ENCODE measurements at places on chromosomes 4 and X. TPM values are rescaled to one million over a fixed set of nuclear protein-coding genes. Genes with fewer than 3 reads are reported as not detected.

Gene MAGED4B
- 0.57 TPM for total RNA-seq

Gene CDKL2
- 3.0 TPM for total RNA-seq

Gene MAGEA10
- total RNA-seq = not detected

Gene TRIM75
- total RNA-seq = not detected

Gene TMEM184C
- total RNA-seq = 74.6 TPM

Gene CSN1S1
- total RNA-seq = not detected

Gene FAM114A1
- total RNA-seq = 28.0 TPM

All from nasal cavity respiratory epithelium epithelial cell of viscerocranial mucosa (primary cell).